DMS79 treated with DMSO at 0.1 percent for 48 hours (cell line): ENCODE measurements at places on chromosomes 7 and 10.
A peak's percentile ranks its signal among the peaks of the same experiment; 100 is the strongest.

- DNase-seq: no peak
These were observed 417.9 kb upstream of the CNTNAP2 start for GRCh38 chr7:145698526-145699262.

GRCh38 chr10:11146402-11147171 is 128.9 kb downstream of the CELF2 start:
- DNase-seq: no peak

- no peak for DNase-seq
These were observed 159.1 kb downstream of the LRRC4 start for GRCh38 chr7:127872122-127872521.

DNA sequence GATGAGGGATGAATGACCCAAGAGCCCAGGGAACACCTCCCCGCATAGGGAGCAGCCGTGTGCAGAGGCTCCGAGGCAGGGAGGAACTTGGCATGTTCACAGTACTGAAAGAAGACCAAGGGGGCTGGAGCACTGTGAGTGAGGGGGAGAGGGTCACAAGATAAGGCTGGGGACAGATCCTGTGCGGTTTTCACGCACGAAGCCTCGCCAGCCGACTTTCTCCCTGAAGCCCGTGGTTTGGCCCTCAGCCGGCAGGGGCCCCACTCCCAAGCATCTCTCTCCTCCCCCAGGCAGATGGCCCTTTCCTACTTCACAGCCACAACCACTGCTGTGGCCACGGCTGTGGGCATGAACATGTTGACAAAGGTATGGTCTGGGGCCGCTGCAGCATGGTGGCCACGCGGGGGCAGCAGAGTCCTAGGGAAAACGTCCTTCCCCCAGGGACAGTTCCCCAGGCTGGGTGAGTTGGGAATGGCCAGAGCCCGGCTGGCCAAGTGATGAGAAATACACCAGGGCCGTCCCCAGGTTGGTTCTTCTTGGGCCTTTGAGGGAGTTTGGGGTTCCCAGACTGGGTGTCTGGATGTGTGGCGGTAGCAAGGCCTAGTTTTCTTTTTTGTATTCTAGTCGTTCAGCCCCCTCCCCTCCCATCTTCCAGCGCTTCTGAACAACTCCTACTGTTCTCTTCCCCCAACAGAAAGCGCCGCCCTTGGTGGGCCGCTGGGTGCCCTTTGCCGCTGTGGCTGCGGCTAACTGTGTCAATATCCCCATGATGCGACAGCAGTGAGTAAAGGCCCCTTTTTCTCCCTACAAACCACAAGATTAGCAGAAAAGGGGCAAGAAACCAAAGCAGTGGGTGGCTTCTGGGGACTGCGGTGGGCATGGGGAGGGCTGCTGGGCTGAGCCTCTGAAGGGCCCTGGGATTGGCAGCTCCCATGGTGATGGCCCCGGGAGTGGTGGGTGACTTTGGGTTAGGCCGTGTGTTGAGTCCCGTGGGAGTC is 14.4 kb upstream of the WBP1L start:
- peak; percentile 14 for DNase-seq

- DNase-seq: no peak
These were observed 100.6 kb downstream of the ZNF438 start for GRCh38 chr10:30931094-30931493.

DNA sequence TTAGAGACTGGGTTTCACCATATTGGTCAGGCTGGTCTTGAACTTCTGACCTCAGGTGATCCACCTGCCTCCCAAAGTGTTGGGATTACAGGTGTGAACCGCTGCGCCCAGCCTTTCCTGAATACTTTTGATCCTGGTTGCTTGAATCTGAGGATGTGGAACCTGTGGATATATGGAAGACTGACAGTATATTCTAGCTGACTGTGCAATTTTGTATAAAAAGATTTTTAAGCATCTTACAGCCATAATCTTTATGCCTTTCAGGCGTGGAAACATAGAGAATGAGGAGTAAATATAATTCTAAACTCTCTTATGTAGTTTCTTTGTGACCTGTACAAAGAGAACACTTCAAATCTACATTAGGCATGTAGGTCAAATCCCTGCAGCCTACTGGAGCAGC is 16.2 kb downstream of the TSPAN14 start:
- no peak for DNase-seq

- DNase-seq: no peak
These were observed 1335.9 kb upstream of the SORCS1 start for GRCh38 chr10:108500396-108500795.

GRCh38 chr7:46576950-46577349 is 655.9 kb upstream of the IGFBP3 start:
- no peak for DNase-seq

DNA sequence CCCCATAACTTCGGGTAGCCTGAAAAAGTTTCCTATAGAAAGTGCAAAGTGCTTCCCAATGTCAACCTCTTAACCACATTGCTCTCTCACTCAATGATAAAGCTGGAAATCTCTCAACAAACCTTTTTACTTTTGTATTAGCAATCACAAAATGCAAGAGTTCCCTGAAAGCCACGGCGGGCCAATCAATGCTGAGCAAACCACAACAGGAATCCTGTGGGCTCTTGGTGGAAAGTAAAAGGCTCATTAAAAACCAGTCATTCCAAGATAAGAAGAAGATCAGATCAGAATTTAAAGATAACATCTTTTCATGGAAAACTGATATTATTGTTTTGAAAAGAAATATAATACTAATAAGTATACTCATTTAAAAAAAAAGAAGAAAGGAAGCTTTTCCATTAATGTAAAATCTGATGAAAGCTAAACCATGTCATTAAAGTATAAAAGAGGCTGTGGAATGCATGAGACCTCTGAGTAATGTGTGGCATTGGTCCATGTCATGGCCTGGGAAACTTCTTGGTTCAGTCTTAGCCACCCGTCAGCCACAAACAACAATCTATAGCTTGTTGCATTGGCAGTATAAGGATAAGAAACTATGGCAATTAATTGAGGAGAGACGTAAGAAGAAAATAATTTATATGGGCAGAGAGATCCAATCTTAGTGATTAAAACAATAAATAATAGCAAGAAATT is 1066.1 kb upstream of the SORCS1 start:
- no peak for DNase-seq

DNA sequence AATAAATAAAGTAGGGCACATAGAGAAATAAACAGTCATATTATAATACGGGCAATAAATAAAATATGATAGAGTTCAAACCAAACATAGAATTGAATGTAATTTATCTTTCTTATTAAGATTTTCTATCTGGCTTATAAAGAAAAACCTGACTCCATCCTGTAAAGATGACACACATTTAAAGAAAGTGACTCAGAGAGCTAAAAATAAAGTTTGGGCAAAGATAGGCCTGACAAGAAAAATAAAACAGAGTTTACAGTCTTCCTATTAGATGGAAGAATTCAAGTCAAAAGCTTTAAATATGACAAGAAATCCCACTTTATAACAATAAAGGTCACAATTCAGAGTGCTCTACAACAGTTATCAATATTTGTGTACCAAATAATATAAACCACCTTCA is 580.6 kb downstream of the PHTF2 start:
- no peak for DNase-seq

DNA sequence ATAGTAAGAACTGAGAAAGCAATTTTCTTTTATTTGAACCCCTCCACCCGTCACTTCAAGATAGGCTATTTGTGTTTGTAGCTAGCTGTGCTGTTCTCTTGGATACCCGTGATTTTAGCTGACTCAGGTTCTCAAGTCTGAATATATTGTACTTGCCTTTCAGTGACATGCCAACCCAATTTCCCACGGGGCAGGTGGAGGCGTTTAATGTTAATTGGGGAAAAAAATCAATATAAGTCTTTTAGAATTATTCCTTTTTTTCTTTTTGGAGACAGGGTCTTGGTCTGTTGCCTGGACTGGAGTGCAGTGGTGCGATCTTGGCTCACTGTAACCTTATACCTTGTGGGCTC is 36.4 kb downstream of the ZRANB1 start:
- DNase-seq: no peak

DNA sequence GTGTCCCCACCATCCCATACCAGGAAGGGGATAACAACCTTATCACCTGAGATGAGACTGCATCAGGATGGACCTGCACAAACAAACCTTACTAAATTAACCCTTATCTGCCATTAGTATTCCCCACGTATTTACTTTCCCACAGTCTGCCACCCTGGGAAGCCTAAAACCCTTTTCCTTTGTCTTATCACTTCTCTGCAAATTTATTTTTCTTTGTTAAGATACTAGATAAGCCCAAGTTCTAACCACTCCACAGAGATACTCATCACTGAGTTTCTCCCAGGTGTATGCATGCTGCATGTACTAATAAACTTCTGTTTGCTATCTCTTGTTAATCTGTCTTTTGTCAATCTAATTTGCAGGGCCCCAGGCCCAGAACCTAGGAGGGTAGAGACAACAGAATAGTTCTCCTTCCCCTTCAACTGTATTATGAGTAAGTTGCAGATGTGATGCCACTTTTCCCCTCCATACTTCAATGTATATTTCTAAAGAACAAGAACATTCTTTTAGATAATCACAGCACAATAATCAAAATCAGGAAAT is 66.0 kb downstream of the ELMO1 start:
- DNase-seq: no peak

DNA sequence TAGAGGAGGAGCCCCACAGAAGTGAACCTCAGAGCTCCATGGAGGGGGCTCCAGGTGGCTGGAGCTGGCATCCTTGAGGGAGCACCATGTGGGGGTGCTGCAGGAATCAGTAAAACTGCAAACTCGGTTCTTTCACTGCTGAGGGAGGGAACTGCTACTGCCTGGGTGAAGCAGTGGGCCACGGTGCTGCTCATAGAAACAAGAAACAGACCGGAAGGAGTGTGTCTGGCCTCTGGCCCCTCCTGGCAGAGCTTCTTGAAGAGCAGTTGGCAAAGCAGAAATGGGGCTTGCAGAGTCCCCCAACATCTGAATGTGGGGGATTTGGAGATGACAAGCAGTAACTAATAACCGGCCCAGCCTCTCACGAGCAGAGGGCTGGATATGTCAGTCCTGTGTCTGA is 23.8 kb downstream of the TACC2 start:
- no peak for DNase-seq

GRCh38 chr10:47283848-47284247 is 16.1 kb upstream of the GDF10 start:
- no peak for DNase-seq

- DNase-seq: no peak
These were observed 56.2 kb upstream of the SMNDC1 start for GRCh38 chr10:110360857-110361474.

GRCh38 chr10:78397786-78398185 is 364.1 kb downstream of the RPS24 start:
- no peak for DNase-seq

DNA sequence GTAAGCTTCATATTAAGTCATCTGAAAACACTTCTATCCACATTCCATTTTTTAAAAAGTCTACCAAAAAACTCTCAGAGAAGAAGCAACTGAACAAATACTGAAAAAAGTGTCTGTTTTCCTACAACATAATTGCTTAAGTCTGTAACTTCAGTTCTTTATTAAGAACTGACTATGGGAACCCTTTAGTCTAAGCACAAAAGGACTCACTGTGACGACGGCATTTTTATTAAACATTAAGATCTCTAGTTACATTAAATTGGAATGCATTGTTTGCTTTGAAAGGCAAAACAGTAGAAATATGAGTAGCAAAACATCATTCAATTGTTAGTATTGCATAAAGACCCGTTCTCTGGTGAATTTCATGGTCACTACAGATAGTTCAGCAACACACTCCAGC is 5.8 kb upstream of the FAM3C start:
- no peak for DNase-seq

DNA sequence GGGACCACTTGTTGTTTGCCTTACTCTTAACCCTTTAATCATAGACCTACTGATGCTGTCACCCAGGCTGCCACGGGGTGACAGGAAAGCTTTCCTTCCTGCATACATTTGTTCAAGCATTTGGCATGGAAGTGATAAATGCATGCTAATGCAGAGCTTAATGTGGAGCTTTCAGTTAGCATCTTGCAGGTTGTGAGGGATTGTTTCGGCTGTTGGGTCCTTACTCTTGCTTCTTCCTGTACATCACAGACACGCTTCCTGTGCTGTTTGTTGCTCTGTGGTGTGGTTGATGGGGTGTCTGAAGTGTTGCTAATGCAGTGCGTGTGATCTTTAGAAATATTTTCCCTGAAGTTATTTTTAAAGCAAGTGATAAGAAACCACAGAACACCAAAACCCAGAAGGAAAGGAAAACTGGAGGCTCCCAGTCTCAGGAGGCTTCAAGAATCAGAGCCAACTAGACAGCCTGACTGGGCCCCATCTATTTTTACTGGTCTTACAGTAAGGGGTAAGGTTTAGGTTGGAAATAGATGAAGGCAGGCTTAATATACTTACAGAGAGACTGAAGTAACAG is 143.1 kb downstream of the CHN2 start:
- DNase-seq: no peak

- no peak for DNase-seq
These were observed 4.3 kb downstream of the AOC1 start for GRCh38 chr7:150856303-150857275.

DNA sequence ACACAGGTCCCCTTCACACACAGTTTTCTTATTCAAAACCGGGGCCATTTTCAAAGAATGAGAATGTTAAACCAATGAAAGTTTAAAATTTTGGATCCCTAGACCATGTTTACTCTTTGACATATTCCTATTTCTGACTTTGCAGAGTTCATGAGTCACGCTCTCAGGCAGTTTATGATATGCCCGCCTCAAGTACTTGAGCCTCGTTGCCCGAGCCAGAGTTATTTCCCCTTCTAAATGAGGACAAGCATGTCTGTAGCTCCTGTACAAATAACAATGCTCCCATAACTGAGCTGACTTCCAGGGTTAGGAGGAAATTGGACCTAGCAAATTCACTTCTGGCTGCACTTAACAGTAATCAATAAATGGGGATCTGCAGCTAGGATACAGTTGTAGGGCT is 87.9 kb upstream of the PDE1C start:
- no peak for DNase-seq
